Endothelial cell of umbilical vein (primary cell): ENCODE measurements at places on chromosomes 3 and 15.
A peak's percentile ranks its signal among the peaks of the same experiment; 100 is the strongest.

DNA sequence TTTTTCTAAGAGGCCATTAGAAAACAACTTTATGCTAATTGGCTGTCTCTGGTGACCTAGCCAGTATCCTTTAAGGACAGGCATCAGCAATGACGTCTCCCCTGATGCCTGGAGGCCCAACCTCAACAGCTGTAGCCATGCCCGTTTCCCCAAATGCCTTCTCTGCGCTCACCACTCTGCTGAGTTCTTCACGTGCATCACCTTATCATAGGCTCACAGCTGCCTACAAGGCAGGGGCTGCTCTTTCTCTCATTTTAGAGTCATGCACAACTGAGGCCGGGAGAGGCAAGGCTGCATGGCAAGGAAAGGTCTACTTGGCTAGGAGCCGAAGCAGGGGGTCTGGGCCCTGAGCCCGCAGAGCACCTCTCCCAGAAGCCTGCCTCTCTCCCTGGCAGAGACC, 43.9 kb upstream of the SEC13 start:
- DNase-seq: no peak

DNA sequence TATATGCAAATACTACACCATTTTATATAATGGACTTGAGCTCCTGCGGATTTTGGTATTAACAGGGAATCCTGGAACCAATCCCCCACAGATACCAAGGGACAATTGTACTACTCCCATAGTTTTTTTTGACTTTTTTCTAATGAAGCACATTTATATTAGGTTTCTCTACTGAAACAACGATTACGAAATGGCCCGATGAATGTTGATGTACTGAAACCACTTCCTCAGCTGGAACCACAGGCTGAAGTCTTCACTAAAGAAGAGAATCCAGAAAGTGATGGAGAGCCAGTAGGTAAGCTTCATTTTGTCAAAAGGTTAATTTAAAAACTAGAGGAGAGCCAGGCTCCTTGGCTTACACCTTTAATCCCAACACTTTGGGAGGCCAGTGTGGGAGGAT, 121.5 kb upstream of the LRRFIP2 start:
- no peak for DNase-seq

- DNase-seq: peak; percentile 95
Measured at GRCh38 chr3:153221748-153222162, 59.7 kb downstream of the RAP2B start.

- DNase-seq: no peak
Measured at GRCh38 chr15:57284535-57284934, 91.8 kb upstream of the CGNL1 start.
